ENCODE measurements at places on chromosomes 11 and 22. TPM values are rescaled to one million over a fixed set of nuclear protein-coding genes. Genes with fewer than 3 reads are reported as not detected.

Gene SAA1
- total RNA-seq = 44.3 TPM

Gene FLRT1
- total RNA-seq = 0.08 TPM

Gene CASP5
- total RNA-seq = not detected

Gene CD44
- total RNA-seq = 885 TPM

Gene OR52H1
- not detected for total RNA-seq

Gene SCO2
- total RNA-seq = 1.5 TPM

Gene CRYBB2
- total RNA-seq = not detected

Gene OR52D1
- total RNA-seq = not detected

Gene KRTAP5-10
- total RNA-seq = not detected

Gene OR5D18
- not detected for total RNA-seq

Gene OR10A4
- total RNA-seq = not detected

Gene KCNE3
- 1.9 TPM for total RNA-seq

- no peak for DNase-seq
These were observed 252.5 kb downstream of the ST3GAL4 start for GRCh38 chr11:126607776-126608541.

DNA sequence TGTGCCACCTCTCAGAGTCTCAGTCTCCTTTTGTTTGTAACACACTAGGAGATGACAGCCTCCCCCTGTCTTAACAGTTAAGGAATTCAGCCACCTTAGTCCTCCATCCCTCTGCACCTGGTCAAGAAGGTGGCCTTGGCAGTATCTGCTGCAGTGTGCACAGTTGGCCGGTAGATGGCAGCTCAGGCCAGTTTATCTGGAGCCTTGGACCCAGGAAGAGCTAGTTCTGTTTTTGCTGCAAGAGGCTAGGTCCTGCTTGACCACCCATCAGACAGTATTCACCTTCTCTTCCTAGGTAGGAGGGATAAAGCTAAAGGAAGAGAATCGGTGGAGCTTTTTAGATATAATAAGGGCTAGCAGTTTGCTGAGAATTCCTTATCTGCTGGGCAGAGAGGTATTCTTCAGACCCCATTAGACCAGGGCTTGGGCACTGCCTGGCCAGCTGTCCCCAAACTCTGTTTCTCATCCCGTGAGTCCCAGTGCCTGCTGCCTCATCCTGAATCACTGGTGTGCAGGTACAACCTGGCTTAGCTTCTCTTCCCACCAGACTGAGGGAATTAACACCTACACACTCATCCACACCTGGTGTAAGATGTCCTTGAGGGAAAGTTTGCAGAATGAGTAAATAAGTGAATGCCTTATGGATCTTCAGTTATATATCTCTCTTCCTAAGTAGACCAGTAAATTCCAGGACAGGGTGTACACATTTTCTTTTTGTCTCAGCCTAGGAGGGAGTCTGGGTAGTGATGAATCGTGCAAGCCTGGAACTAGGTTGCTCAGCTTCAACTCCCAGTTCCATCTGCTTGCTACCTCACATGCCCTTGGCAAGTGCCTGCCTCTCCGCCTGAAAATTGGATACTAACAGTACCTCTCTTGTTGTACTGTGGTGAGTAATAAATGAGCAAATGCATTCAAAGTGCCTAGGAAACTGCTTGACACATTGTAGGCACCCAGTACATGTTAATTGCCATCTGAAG lies 70.8 kb upstream of the NARS2 start:
- peak; percentile 42 for DNase-seq

DNA sequence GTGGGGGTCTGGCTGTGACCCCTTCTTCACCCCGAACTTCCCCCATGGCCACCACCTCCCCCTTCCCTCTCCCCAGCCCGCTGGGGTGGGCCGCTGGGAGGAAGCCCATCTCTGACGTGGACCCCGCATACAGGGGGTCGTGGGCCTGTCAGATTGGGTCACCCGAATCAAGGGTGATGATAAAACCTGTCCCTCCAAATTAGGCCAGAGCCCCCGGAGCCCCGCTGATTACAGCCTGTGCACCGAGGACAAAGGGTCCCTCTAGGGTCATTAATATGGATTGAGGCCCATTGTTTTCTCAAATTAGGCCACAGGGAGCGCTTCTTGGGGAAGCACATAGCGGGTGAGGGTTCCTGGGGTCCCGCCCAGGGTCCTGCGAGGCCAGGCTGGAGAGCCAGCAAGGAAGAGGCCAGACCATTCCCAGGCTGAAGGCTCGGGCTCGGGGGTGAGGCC lies 4.9 kb upstream of the LINC01488 start:
- no peak for DNase-seq

- peak; percentile 36 for DNase-seq
These were observed 41.0 kb upstream of the CCND1 start for GRCh38 chr11:69600001-69600400.

DNA sequence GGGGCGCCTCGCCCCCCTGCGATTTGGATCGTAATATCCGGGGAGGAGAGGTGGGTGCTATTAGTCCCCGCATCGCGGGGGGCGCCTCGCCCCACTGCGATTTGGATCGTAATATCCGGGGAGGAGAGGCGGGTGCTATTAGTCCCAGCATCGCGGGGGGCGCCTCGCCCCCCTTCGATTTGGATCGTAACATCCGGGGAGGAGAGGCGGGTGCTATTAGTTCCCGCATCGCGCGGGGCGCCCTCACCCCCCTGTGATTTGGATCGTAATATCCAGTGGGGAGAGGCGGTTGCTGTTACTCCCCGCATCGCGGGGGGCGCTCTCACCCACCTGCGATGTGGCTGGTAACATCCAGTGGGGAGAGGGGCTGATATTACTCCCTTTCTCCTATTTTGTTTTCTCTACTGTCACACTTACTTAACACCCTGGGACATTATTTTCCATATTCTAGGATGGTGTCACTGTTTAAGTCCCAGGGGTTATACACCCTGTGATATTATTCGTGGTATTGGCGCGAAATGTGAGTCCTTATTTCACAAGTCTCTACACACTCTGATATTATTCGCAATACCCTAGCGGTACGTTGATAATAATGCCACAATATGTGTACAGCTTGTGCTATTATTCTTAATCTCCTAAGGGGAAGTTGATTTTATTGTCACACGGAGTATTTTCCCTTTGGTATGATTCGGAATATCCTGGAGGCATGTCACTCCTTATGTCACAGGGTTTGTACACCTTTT lies 57.8 kb upstream of the ALDH3B2 start:
- peak; percentile 76 for DNase-seq

DNA sequence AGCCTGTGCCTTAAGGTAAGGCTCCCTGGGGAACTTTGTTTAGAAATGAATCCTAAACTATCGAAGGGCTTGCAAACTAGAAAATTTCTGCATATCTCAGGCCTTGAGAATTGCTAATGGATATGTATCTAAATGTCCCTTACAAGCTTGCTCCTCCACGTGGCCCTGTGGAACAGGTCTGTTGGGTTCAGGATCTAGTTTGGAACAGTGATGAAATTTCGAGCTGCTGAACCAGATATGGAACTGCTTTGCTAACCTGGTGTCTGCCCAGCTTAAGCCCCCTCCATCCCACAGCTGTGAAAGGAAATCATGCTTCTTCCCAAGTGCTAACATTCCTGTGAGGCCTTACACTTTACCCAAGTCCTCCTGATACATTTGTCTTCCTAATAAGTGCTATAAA lies 11.6 kb downstream of the SREBF2 start:
- peak; percentile 52 for DNase-seq

GRCh38 chr11:86497310-86497709 lies 122.6 kb downstream of the CCDC81 start:
- DNase-seq = peak; percentile 68

GRCh38 chr11:121515335-121515671 lies 62.5 kb upstream of the SORL1-AS1 start:
- DNase-seq = no peak

DNA sequence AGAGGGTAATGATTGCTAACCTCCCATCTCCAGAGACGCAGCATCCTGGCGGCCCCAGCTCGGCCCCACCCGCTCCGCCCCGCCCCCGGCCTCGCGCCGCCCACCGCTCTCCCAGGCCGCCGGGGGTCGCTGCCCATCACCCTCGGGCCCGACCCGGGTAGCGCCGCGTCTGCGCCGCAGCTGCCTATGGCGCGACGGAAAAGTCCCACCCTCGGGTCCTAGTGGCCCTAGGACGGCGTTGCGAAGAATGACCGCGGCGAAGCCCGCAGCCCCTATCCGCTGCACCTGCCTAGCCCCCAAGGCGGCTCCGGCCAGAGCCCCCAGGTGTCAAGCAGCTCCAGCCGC lies 457 bp downstream of the CPSF7 start:
- DNase-seq = peak; percentile 90

GRCh38 chr11:120710354-120711131 lies 199.0 kb downstream of the GRIK4 start:
- DNase-seq = peak; percentile 35

GRCh38 chr11:64604458-64605243 lies 13.6 kb downstream of the SLC22A12 start:
- DNase-seq = no peak

DNA sequence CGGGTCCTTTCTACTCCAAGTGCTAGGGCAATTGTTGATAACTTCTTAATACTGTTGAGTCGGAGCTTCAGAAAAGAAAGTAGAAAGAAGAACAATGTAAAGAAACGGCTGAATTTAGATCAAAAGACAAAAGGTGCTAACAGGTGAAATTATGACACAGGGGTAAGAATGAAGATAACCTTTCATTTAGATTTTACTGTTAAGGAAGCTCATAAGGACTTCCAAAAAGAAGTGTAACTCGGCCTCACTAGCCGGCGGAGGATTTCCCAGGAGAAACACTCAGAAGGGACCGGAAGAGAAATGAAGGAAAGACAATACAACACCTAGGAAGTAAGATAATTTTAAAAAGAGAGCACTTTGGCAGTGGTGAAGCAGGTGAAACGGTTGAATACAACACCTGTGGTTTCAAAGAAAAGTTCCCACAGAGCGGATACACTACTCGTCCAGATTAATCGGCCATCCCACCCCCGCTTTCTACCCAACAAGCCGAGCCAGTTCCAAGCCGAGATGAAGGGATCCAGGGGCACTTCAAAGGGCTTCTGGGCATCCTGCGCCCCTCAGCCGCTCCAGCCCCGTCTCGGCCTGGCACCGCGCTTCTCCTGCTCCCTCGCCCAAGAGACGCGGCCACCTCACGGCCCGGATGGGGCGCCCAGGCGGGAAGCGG lies 737 bp downstream of the PPP2R1B start:
- DNase-seq = peak; percentile 88

DNA sequence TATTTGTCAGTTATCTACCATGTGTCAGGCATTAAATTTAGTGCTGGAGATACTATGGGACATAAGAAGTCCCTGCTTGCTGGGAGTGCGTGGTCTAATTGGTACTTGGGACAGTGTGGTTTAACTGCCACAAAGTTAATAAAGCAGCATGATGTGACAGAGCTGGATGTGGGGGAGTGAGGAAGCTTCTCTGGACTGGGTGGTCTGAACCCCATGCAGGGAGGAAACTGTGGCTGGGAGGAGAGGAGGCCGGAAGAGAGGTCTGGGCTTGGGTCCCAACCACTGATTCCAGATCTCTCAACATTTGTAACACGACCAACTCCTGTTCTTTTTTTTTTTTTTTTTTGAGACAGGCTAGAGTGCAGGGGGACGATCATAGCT lies 37.1 kb downstream of the ST3GAL4 start:
- DNase-seq = no peak

DNA sequence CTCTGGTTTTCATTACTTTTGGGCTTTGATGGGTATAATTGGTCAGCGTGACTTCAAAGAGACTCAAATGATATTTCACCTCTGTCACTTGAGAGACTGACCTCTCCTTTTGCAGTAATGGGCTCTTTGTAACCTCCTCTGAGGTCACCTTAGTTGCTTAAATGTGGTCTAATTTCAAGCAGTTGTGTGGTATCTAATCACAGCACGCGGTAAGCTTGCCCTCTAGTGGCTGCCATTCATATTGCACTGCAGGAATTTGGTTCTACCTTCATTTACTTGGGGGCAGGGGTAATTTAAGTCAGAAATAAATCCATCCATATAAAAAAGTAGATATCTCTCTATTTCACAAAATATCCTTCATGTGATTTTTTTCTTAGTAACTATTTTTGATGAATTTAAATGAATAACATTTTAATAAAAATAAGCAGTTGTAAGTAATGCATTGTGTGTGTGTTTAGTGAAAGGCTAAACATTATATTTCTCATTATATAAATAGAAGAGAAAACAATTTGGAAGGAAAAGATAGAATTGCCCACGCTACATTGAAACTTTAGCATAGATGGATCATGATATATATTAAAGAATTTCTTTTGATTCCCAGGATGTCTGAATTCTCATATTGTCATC lies 55.0 kb upstream of the ANO3 start:
- DNase-seq = peak; percentile 33

DNA sequence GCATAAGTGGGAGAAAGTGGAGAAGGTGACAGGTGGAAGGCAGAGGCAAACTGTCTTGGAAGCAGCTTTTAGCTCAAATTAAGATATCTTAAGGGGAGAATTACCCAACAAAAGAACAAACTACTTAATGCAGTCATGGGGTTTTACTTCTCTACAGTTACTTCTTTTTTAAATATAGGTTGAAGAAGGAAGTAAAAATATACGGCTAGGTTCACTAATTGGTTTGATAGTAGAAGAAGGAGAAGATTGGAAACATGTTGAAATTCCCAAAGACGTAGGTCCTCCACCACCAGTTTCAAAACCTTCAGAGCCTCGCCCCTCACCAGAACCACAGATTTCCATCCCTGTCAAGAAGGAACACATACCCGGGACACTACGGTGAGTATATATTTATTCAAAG lies 40.8 kb downstream of the PDHX start:
- DNase-seq = no peak

- DNase-seq = no peak
These were observed 9.3 kb upstream of the ADAMTS15 start for GRCh38 chr11:130439160-130439519.

GRCh38 chr11:63868399-63869064 lies 29.6 kb downstream of the MARK2 start:
- no peak for DNase-seq

DNA sequence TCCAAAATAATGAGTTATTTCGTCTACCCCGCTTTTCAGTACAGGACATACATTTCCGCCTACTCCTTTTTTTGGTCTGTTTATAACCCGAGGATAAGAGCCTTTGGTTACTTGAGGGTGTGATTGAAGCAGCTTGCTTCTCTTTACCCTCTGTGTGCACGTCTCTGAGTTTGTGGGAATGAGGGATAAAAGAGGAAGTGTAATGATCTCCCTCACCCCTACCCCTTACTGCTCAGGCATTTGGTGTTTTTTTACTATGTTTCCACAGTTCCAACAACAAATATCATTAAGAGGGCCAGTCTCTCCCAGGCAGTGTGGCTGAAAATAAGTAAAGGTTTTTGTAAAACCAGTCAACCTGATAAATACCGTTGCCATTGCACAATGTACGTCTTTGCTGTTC lies 83.2 kb upstream of the GAL start:
- DNase-seq = no peak

- no peak for DNase-seq
These were observed 28.3 kb upstream of the TP53I11 start for GRCh38 chr11:44978961-44979331.

DNA sequence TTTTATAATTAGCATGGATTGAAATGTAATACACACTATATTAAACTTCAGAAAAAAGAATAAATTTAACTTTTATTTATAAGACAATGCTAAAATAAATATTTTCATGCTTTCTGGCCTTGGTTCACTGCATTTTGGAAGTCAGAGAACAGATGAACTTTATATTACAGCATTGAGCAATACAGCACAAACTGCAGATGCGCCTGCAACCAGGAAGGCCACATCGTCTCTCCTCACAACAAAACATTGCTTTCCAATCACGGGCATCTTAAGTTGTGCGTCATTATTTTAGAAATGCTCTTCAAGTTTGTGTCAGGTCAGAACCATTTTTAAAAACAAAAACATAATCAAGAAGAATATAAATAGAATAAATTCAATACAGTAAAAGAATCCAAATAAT lies 89.3 kb upstream of the CEP126 start:
- DNase-seq = no peak
